ENCODE measurements at places on chromosomes 3 and 15.

- peak; percentile 85 for DNase-seq
- H3K4me3 ChIP-seq, result no peak overlapping the region
- no peaks in the 10 kb centered on the region for H3K27me3 ChIP-seq
These were observed 45.5 kb downstream of the SLC28A1 start for GRCh38 chr15:84929795-84930603.

DNA sequence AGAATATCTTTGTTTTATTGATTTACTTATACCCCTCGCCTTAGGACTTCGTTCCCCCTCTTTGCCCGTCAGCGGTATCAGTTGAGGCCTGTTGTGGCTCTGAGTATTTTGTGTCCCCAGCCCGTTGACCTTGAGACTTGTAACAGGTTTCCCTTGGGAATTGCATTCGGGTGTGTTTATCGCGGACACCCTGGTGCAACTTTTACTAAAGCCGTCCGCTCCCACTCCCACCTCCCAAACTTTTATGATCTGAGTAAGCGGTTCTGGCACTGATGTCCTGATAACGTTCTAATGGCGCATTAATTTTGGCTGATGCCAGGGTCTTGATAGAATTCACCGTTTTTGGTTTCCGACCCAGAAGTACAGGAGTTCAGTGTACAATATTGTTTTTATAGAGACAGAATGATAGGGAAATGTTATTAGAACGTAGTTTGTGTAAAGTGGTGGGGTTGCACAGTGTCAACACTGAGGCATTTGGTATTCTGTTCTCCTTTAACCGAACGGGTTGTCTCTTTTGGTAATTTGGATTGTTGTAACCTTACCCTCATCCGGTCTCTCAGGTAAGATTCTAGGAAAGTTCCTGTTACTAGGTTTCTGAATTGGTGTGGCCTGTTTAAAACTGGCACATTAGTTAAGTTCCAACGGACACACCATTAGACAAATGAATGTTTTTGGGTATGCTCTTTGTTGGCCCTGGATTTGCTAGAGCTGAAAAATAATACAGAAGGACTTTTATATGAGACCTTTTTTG, 47.8 kb downstream of the OIP5 start:
- H3K27me3 ChIP-seq, result no peaks in the 10 kb centered on the region
- H3K4me1 ChIP-seq, result peaks cover 8% of the 10 kb centered on the region
- H3K36me3 ChIP-seq, result no peaks in the 10 kb centered on the region
- DNase-seq, result no peak

DNA sequence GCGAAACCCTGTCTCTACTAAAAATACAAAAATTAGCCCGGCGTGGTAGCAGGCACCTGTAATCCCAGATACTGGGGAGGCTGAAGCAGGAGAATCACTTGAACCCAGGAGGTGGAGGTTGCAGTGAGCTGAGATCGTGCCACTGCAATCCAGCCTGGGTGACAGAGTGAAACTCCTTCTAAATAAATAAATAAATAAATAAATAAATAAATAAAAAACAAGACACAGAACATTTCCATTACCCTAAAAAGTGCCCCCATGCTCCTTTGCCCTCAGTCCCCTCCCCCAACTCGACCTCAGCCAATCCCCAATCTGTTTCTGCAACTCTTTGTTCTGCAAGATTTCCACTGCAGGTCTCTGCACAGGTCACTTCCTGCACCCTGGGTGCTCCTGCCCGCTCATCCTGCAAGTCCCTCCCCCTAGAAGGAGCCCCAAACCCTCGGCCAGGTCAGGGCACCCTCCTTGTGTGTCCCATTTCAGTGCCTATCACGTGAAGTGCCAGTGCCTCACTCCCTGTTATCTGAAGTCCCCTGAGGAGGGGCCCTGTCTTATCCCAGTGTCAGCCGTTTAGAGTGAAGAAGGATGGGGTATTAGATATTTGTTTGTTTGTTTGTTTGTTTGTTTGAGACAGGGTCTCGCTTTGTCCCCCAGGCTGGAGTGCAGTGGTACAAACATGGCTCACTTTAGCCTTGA, 1.1 kb downstream of the FAM240A start:
- DNase-seq, result no peak
- no peak overlapping the region for H3K4me3 ChIP-seq
- no peaks in the 10 kb centered on the region for H3K36me3 ChIP-seq
- H3K27me3 ChIP-seq, result no peaks in the 10 kb centered on the region

DNA sequence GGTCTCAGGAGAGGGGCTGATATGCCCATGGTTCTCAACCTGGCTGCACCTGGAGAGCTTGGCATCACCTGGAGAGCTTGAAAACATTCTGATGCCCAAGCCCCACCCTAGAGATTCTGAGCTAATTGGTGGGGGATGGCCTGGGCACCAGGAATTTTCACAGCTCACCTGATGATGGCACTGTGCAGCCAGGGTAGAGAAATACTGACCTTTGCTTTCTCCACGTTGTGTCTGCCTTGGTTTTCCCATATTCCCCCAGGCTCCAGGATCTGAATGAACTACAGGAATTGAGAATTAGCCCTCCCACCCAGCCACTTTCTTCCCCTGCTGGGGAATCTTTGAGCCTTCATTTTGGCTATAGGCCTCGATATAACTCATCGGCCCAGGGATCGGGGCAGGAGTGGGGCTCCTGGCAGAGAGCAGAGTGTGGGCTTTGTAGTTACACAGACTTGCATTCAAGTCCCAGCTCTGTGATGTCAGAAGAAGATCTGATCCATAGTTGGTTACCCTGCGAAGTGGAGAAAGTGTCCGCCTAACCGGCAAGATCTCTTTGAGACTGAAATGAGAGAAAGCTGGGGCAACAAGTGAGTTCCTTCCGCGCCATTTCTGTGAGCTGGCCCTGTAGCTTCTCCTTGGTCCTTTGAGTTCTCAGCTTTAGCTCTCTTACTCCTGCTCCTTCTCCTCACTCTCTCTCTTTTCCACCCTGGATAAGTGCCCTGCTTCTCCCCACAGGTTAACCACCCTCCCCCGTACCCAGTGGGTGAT, 33.1 kb upstream of the UBE2Q2 start:
- no peaks in the 10 kb centered on the region for H3K4me1 ChIP-seq
- H3K27me3 ChIP-seq, result no peaks in the 10 kb centered on the region
- no peaks in the 10 kb centered on the region for H3K36me3 ChIP-seq
- peak; percentile 26 for DNase-seq
- no peak overlapping the region for H3K4me3 ChIP-seq

GRCh38 chr3:87132801-87133200, 94.3 kb upstream of the CHMP2B start:
- H3K27me3 ChIP-seq, result no peaks in the 10 kb centered on the region
- H3K36me3 ChIP-seq, result no peaks in the 10 kb centered on the region
- H3K4me1 ChIP-seq, result no peaks in the 10 kb centered on the region
- H3K4me3 ChIP-seq, result no peak overlapping the region
- no peak for DNase-seq
- no peak overlapping the region for H3K27ac ChIP-seq

- H3K27me3 ChIP-seq, result no peaks in the 10 kb centered on the region
- H3K27ac ChIP-seq, result no peak overlapping the region
- H3K4me3 ChIP-seq, result no peak overlapping the region
- DNase-seq, result no peak
- H3K36me3 ChIP-seq, result no peaks in the 10 kb centered on the region
- peaks cover 20% of the 10 kb centered on the region for H3K4me1 ChIP-seq
These were observed 36.8 kb upstream of the SCAANT1 start for GRCh38 chr3:63949005-63949404.

- no peaks in the 10 kb centered on the region for H3K4me1 ChIP-seq
- H3K27me3 ChIP-seq, result no peaks in the 10 kb centered on the region
- DNase-seq, result no peak
- H3K4me3 ChIP-seq, result no peak overlapping the region
- no peaks in the 10 kb centered on the region for H3K36me3 ChIP-seq
These were observed 146.9 kb upstream of the RARB start for GRCh38 chr3:25281041-25281731.

DNA sequence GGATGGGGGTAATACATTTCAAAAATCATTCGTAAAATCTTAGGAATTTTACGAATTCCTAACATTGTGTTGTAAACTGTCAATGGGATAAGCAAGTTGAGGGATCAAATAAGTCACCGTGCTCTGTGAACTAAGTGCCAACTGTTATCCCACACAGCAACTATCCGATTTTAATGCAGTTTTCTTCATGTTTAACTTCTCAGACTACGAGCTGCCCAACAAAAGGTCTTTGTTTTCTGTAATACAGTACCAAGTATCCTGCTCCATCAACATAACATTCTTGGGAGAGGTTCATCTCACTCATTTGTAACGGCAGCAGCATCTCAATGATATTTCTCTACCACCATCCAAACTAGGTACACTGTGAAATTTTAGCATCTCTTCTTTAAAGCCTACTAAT, 654.1 kb upstream of the LMCD1 start:
- H3K27me3 ChIP-seq, result no peaks in the 10 kb centered on the region
- no peak overlapping the region for H3K27ac ChIP-seq
- DNase-seq, result no peak
- H3K4me3 ChIP-seq, result no peak overlapping the region
- H3K4me1 ChIP-seq, result no peaks in the 10 kb centered on the region

DNA sequence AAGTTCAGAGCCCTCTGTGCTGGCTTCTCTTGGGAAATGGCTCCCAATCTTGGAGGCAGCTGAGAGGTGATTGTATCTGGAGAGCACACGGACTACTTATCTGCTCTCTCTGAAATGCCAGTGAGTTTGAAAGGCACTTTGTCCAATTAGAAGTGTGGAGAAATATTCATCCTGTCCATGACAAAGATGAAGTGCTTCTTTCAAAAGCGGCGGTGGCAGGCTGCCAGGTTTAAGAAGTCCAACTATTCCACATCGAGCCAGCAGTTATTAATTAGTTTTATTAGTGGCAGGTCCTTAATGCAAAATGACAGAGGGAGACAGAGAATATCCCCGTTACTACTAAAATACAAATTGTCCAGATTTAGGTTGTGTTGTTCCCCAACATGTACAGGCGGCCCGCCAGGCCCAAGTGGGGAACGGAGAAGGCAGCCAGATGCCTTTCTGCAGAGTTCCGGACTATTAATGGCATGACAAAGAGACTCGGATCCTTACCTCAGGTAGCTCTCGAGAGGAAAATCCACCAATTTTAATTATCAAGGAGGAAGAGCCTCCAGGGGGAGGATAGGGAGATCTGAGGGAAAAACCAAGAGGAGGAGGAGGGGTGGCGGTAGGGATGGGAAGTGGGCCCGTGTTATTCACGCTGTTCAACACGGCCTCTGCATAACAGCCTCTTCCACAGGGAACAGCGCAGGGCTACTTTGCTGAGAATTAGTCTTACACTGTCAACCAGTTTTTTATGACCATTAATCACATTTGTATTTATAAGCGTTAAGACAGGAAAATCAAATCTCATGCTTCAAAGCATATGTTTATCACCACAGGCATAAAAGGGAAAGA, 42.0 kb downstream of the RORA start:
- H3K27me3 ChIP-seq, result no peaks in the 10 kb centered on the region
- no peak overlapping the region for H3K4me3 ChIP-seq
- DNase-seq, result peak; percentile 9
- no peak overlapping the region for H3K27ac ChIP-seq

- H3K4me1 ChIP-seq, result peaks cover 6% of the 10 kb centered on the region
- no peak overlapping the region for H3K27ac ChIP-seq
- H3K4me3 ChIP-seq, result no peak overlapping the region
- DNase-seq, result no peak
These were observed 34.5 kb upstream of the NFKBIZ start for GRCh38 chr3:101814835-101815234.
